ENCODE measurements at places on chromosomes 16 and 17.

DNA sequence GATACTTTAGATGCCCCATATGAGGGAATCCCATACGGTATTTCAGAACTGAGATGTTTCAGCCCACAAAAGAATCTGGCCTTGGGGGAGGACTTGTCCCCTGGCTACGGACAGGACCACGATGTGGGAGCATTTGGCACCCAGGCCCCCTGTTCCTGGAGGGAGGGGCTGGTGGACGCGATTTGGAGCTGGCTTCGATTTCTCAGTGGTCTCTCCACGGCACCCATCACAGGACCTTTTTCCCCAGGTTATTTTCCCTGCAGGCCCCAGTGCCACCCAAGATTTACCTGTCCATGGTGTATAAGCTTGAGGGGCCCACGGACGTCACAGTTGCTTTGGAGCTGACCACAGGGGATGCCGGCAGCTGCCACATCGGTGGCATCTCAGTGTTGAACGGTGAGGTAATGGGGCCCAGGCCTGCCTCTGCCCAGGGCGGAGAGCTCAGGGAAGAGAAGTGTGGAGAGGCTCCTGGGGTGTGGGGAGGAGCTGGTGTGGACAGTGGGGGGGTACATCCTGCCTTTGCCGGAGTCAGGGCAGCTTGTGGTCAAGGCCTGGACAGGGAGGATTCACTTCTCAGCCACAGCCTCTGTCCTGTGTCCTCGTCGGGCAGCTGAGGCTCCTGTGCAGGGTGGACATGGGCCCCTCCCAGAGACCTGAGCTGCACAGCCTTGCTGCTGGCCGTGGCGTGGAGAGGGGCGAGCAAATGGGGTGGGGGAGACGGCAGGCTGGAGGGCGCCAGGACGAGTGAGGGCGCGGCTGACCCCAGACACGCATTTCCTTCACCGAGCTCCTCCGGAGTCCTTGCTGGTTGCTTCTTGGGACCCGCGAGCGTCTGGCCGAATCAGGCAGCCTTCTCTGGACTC is 9.9 kb downstream of the ENGASE start:
- DNase-seq, result no peak

DNA sequence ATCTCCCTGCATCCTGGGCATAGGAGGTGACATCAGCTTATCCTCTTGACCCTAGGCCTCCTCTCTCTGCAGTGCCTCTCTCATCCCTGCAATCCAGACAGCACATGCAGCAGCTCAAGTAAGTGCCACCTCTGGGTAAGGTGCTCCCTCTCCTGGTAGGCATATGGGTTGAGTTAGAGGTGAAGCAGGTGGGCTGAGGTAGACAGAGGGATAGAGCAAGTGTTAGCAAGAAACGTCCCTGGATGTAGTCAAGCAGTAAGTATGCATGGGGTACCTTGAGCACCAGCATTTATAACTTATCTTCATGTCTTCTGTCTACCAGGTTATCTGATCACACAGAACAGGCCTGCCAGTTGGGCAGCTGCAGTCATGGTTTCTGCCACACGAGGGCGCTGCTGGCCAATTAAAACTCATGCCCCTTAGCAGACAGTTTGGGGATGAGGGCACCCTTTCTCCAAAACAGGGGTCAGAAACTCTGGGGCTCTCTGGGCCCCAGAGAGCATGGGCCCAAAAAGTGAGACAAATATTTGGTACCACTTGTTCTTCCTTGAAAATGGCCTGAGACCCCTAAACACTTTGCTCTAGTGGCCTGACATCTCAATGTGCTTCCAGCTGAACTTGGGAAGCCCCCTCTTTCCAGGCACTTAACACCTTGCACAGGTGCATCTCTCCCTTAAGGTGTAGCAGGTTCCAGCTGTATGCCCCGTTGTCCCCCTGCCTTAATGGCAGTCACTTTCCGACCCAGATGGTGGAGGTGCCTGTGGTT is 59.8 kb downstream of the NEUROD2 start:
- DNase-seq, result peak; percentile 26

- no peak for DNase-seq
Measured at GRCh38 chr16:50681021-50681885, at the start of gene SNX20. Gene SNX20, minus strand, starts transcription at chr16:50681312. Its CDS starts 3,786 bp downstream, at chr16:50677526.

DNA sequence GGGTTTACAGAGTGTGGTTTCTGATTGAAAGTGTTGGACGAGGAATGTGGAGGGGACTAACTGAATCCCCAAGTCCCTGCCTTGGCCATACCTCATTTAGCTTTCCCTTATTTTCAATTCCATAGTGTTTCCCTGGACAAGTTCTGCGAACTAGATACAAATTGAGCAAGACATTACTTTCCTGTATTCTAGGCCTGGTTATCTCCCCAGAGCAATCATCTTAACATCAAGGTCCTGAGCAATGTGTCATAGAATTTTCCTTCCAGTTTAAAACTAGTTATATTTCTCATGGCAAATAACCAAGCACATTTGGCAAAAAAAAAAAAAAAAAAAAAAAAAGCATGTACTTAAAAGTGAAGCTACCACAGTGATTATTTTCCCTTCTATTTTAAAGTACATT is 330.1 kb downstream of the CDH11 start:
- no peak for DNase-seq

DNA sequence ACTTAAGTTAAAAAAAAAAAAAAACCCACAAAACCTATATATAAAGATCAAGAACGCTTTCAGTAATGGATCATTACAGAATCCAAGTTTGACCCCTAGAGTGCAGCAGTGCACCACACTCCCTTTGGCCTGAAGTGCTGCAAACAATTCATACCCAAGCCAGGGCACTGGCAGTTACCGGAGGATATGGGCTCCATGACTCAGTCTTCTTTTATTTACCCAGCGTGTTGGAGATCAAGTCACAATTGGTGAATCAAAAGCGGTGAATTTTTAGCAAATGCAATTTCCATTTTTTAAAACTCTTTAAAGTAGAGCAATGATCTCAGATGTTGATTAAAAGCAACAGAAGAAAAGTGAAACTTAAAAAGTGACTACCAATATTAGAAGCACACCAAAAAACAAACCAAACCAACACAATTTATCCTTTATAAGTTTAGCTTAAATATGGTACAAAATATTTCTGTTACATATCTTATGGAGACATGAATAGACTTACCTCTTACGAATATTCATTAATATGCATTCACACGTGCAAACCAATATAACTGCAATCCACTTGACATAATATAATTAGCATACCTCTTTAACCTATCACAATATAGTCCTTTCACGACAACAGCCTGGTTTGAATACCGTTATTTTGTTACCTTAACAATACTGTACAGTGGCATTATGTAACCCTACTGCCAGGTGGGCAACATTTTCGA is 46.3 kb downstream of the ZNF652 start:
- DNase-seq, result peak; percentile 88

DNA sequence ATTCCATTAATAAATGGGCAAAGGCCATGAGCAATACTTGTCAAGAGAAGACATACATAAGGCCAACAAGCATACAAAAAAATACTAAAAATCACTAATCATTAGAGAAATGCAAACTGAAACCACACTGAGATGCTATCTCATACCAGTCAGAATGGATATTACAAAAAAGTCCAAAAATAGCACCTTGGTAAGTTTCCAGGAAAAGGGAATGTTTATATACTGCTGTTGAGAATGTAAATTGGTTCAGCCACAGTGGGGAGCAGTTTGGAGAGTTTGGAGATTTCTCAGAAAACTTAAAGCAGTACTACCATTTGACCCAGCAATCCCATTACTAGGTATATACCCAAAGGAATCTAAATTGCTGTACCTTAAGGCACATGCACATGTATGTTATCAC is 467.7 kb downstream of the CDH11 start:
- DNase-seq, result no peak

GRCh38 chr17:3037259-3037658 is 26.1 kb downstream of the OR1D5 start:
- no peak for DNase-seq

DNA sequence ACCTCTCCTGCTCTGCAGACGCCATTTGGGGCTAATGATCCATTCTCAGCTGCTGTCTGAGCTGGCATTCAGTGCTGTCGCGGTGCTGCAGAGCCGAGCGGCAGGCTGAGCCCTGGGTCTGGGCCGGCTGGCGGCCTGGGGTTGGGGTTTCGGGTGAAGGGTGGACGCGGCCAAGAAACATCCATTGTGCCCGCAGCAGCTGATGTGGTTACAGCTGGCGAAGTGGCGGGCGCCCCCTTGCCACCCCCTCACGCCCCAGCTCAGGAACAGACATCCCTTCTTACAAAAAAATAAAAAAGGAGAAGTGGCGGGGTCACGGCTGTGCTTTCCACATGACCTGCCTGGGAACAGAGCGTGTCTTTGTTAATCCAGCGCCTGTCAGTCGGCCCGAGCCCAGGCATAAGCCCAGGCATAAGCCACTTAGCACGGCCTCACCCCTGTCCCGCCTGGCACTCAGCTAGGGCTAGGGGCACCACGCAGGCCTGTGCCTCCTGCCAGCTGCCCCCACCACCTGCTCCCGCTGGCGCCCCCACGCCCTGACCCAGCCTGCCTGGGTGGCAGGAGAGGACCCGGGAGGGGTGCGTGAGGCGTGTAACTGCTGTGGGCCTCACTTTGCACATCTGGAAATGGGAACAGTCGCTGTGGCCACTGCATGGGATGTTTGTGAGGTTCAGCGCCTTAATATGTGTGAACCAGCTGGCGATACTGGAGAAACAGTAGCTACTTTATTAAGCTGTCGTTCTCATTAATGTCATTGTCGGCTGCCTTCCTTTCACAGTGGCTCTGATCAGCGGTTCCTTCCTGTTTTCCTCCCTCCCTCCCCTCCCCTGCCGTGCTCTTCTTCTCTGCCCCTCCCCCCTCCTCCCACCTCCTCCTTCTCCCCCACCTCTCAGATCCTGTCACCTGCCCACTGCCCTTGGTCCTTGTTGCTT is 197.7 kb upstream of the CIBAR2 start:
- no peak for DNase-seq

DNA sequence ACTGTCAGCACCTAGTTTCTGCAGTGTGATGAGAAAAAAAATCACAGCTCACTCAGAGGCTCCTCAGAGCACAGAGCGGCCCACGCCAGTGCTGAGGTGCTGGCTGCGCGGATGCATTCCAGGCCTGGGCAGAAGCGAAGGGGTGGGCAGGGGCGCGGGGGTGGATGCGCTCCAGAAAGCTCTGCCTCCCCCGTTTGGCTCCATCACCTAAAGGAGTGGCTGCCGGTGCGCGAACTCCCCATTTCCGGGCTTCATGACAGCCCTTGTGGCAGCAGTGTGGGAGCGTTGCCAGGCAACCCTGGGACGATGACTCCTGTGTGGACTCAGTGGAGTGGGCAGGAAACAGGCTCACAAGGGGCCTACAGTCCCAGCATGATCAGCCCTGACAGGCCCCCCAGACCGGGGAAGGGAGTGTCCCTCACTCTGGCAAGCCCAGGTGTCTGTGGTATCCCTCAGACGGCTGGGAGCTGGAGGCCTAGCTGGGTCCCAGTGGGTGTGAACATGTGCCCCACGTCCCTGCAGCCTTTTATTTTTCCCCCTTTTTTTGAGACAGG is 32.8 kb upstream of the NUDT16L1 start:
- peak; percentile 32 for DNase-seq

DNA sequence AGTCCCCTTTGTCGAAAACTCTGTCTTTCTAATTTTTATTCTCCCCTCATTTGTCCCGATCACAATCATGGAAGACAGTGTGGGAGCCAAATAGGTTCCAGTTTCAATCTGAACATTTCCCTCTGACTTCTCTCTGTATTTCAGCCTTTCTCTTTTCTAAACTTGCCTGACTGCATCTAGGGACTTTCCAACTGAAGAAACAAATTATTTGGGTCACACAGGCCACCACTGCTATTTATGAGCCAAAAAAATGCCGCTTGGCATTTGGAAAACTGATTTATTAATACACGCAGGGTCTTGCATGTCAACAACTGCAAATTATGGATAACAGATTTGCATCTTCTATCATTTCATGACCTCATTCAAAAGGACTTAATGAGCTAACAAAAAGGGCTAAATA is 55.2 kb upstream of the ELAC2 start:
- no peak for DNase-seq

GRCh38 chr17:78940258-78940657 is 15.1 kb upstream of the TIMP2 start:
- DNase-seq, result no peak

DNA sequence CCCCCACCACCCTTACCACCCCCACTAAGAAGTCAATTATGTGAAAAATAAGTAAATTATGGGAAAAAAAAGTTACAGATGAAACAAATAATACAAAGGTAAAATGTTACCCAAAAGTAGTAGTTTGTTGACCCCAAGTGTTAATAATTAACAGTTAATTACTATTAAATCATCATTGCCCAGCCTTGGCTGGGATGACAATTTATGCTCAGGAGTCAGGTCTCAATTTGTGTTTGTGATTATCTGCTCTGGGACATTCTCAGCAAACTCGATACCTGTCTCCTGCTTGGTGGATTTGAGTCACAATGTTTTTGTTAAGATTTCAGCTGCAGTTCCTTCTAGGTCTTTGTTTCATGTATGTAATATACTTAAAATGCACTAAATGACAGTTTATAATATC is 172.3 kb upstream of the IRX3 start:
- DNase-seq, result no peak

DNA sequence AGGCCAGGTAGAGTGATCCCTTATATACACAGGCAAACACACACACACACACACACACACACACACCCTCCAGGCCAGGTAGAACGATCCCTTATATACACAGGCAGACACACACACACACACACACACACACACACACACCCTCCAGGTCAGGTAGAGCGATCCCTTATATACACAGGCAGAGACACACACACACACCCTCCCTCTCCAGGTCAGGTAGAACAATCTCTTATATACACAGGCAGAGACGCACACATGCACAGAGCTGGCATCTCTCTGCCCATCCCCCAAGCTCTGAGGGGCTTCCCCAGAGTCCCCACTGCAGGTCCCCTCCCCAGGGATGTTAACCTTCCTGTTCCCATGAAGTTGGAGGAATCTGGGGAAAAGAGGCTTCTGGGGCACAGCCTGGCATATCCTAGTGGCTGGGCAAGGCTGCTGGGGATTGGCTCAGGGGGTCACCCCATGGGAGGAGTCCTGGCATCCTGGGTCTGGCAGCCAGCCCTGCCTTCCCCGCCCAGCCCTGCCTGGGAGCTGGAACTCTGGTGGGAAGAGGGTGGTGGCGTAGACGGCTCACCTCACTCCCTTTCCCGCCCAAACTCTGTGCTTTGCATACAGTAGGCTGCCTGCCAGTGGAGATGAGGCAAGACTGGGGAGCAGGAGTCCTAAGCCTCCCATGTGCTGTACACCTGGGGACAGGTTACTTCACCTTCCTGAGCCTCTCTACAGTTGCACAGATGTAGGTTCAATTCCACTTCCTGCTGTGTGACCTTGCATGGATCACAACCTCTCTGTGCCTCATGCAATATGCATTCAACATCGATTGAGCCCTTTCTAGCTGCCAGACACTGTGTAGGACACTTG is 41.8 kb downstream of the TEKT5 start:
- peak; percentile 12 for DNase-seq

- no peak for DNase-seq
Measured at GRCh38 chr16:2494616-2495015, 19.1 kb upstream of the ATP6V0C start.
